ENCODE measurements at places on chromosomes 5 and 9.
A peak's percentile ranks its signal among the peaks of the same experiment; 100 is the strongest.

GRCh38 chr9:34102796-34103195 lies 23.7 kb downstream of the DCAF12 start:
- H3K27ac ChIP-seq = no peak overlapping the region
- no peak overlapping the region for H3K4me3 ChIP-seq
- no peaks in the 10 kb centered on the region for H3K4me1 ChIP-seq

GRCh38 chr9:35814106-35814840 lies 569 bp downstream of the HINT2 start:
- peak overlapping the region; percentile 88 for H3K27ac ChIP-seq
- peak overlapping the region; percentile 84 for H3K4me3 ChIP-seq
- peaks cover 32% of the 10 kb centered on the region for H3K4me1 ChIP-seq
- no peak for DNase-seq
- H3K27me3 ChIP-seq = no peaks in the 10 kb centered on the region

DNA sequence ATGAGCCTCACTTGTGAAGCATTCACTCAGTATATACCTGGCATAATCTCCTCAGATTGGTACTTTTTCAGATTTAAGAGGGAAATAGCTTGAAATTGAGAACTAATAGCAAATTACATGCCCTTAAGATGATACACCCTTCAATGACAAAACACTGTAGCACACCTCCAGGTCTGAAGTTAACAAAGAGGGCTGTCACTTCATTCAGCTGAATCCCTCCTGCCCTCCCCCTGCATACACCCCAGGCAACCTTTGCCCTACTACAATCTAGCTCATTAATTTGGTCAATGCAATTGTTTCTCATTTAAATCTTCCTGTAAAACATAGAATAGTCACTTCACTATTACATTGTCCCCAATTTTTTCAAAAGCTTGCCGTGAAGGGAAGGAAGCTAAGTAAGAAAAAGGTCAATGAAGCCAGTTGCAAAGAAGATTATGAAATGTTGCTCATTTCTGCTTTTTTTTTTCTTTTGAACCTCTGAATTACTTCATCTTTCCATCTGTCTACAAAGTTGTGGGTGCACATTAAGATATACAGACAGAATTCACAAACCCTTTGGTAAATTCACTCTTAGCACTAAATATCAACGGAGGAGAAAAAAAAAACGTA lies 294.8 kb upstream of the PTGER4 start:
- no peaks in the 10 kb centered on the region for H3K36me3 ChIP-seq
- no peak overlapping the region for H3K4me3 ChIP-seq

DNA sequence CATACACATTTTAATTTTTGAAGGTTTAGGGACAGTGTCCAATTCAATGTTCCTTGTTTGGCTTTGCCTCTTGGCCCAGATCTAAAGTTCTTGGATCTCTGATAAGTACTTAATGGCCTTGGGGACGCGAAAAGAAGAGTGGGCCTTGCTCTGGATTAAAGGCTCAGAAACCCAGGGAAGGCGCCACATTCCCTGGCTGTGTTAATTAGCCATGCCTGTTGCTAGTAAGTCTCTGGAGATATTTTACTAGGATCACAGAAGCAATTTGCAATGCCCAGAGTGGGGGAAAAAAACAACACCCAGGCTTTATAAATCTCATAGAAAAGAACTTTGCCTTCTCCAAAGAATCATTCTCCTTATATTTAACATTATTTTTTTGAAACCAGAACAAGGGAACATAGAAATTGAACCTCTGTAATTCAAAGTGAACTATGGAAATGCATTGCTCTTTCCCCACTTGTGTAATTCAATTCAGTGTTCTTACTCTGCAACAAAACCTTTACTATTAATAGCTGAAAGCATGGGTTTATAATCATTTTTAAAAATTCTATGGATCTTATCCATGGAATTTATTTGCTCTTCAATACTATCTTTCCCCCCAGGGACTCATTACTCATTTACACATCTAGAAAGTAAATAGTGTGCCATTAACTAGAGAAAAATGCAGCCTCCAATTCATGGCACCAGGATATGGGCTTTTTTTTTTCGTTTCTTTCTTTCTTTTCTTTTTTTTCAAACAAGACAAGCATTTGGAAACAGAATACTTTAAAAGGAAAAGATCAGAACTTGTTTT lies 172.2 kb upstream of the ANKRD55 start:
- DNase-seq = no peak
- H3K36me3 ChIP-seq = no peaks in the 10 kb centered on the region
- no peak overlapping the region for H3K4me3 ChIP-seq
- H3K27me3 ChIP-seq = no peaks in the 10 kb centered on the region
- H3K27ac ChIP-seq = no peak overlapping the region

DNA sequence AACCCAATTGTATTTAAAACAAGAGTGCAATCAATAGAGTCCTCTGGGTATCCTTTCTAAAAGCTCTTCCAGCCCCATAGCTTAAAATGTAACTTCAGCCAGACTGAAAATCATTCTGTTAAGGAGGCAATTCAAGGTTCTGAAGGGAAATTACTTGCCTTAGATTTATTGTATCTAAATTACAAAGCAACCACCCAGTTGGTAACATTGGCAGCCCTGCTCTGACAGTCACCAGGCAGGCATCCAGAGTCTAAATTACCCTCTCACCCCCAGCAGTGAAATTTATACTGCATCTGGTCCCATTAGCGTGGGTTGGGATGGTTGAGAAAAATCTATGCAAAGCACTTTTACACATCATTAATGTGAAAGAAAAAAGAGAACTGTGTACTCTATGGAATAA lies 514.7 kb downstream of the MTRR start:
- H3K36me3 ChIP-seq = no peaks in the 10 kb centered on the region
- H3K4me1 ChIP-seq = no peaks in the 10 kb centered on the region
- no peak overlapping the region for H3K27ac ChIP-seq
- no peaks in the 10 kb centered on the region for H3K27me3 ChIP-seq
- H3K4me3 ChIP-seq = no peak overlapping the region

Data from chondrocyte (in vitro differentiated cells).